ENCODE measurements at places on chromosomes 3 and 15. TPM values are rescaled to one million over a fixed set of nuclear protein-coding genes. Genes with fewer than 3 reads are reported as not detected.

The RBPMS2 gene
- total RNA-seq: 36.9 TPM

The COX17 gene
- 24.0 TPM for total RNA-seq

GRCh38 chr3:8914491-8914890 lies 48.8 kb downstream of the RAD18 start:
- DNase-seq: no peak

- DNase-seq: no peak
Measured at GRCh38 chr3:107596639-107597038, 73.9 kb downstream of the BBX start.

The MYO5C gene
- 28.8 TPM for total RNA-seq

The CCR9 gene
- total RNA-seq: not detected

The RBP2 gene
- not detected for total RNA-seq
